Activated CD4-positive, alpha-beta T cell treated with anti-CD3 and anti-CD28 coated beads, Interleukin-2, amount 10 ng/mL, durations not matched to agents 7 days and 5 days (primary cell): ENCODE measurements at places on chromosomes 5 and 9. TPM values are rescaled to one million over a fixed set of nuclear protein-coding genes. Genes with fewer than 3 reads are reported as not detected.

MAMDC2 gene
- total RNA-seq, result not detected

SLC9A3 gene
- total RNA-seq, result 1.4 TPM

CD274 gene
- 10.7 TPM for total RNA-seq

HSD17B3 gene
- total RNA-seq, result not detected

IL9 gene
- not detected for total RNA-seq

CDKN2A gene
- 15.9 TPM for total RNA-seq

ZDHHC11 gene
- 9.4 TPM for total RNA-seq

NTNG2 gene
- 5.4 TPM for total RNA-seq

FYB1 gene
- total RNA-seq, result 396 TPM

FRRS1L gene
- not detected for total RNA-seq

GLRA1 gene
- total RNA-seq, result not detected

BTNL8 gene
- total RNA-seq, result not detected
